ENCODE measurements at places on chromosomes 5 and 9. TPM values are rescaled to one million over a fixed set of nuclear protein-coding genes. Genes with fewer than 3 reads are reported as not detected.

DNA sequence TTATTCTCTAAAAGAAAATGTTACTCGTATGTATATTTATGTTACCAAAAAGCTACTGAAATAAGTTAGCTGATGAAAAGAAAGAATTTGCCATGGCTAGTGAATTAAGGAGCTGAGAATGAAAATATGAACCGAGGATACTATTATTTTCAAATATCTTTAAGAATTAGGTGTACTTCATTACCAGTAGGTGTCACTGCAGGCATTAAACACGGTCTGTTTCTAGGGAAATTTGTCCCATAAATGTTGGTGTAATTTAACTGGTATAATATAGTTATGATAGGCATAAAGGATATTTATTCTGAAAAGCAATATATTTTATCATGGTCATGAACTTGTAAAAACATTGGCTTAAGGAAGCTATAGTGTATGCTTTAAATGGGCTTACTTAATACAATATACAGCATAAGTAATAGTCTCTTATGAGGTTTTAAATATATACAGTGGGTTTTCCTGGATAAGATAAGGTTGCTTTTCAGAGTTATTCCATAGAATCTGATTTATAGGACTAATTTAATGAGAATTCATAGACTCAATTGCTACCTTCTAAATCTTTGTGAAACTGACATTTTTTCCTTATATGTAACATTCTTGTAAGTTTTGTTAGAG, 72.4 kb upstream of the MPDZ start:
- no peak for DNase-seq

GRCh38 chr5:124130816-124131215, 615.6 kb downstream of the ZNF608 start:
- no peak for DNase-seq

The EMB gene
- total RNA-seq: 7.3 TPM

The CDH9 gene
- not detected for total RNA-seq

DNA sequence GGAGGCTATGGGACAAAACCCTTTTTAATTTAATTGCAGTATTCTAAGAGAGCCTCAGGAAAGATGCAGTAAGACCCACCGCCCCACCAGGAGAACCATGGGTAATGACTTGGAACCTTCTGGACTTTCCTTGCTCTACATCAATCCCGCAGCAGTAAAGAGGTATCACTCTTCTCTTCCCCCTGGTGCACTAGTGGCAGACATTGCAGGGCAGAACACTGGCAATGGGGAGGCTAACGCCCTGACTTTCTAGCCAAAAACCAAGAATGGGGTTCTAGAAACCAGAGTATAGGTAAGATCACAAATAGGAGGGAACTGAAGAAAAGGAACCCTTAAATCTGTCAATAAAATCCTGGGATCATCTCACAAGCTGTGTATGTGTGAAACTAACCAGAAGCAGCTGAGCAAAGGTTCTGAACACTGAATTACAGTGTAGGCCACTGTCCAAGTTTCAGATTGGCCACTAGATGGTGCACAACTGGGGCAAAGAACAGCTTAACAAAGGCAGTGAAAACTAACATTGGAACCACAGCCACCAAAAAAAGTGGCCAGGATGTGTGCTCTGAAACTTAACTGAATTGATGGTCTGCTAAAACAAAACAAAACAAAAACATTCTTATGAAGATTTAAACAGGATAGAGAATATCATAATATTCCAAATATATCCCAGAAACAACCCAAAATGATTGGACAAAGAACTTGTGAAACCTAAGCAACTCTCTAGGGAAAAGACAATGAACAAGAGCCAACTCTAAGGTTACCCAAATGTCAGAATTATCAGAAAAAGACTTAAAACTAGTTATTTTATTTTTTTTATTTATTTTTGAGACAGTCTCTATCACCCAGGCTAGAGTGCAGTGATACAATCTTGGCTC, 6.6 kb upstream of the FAM151B start:
- DNase-seq: no peak

The SMIM33 gene
- not detected for total RNA-seq

DNA sequence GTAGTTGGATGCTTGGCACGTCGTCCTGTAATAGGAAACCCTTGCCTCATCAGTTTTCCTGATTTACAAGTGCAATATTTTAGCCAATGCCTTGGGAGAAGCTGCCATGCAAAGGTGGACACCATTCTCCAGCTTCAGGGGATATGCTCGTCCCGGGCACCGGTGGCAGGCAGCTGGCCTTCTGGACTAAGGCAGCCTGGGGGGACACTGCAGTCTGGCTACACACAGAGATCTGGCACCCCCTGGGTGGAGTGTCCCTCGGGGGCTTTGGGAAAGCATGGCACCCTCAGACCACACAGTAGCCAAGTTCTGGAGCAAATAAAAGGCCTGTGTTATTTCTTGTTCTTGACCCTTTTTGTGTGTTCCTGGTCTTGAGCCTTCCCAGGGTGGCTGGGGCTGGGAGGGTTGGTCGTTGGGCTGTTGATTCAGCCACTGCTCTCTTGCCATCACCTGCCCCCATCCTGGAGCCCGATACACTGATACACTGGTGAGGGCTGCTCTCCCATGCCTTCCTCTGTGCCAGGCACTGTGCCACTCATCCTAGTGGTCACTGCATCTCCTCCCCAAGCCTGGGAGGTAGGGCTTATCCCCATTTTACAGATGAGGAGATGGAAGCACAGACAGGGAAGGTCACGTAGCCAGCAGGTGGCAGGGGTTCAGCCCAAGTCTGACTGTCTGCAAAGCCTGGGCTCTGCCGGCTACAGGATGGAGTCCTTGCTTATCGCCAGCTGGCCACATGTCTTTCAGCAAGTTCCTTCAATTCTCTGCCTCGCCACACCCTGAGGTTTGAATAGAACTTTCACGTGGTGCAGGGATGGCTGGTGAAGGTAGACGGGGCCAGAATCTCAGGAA, 134.1 kb downstream of the RGS3 start:
- no peak for DNase-seq

DNA sequence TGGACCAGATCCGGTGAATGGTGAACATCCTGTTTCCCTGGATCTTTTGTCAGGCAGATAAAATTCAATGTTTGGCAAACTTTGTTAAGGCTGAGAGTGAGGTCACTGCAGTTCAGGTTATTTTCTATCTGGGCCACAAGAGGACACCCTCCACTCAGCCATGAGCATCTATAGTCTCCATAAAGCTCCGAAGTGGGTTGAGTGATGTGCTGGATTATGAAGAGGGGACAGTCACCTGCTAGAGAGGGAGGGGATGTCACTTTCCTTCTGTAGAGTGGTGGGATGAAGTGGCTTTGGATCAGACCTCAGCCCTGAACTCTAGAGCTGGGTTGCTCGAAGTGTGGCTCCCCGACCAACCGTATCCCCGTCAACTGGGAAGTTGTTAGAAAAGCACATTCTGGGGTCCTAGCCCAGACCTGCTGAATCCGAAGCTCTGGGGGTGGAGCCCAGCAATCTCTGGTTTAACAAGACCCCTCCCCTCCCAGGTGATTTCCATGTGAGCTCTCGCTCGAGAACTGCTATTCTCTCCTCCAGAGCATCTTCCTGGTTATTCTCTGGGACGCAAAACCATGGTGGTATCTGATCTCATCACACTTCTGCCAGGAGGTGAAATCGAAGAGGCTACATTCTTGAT, 31.8 kb upstream of the FGF1 start:
- no peak for DNase-seq

- no peak for DNase-seq
Measured at GRCh38 chr5:74870299-74871067, 4.3 kb upstream of the FAM169A start.

GRCh38 chr9:120931231-120932085, 4.9 kb upstream of the TRAF1 start:
- no peak for DNase-seq

The ZNF483 gene
- total RNA-seq: 6.9 TPM

- no peak for DNase-seq
Measured at GRCh38 chr9:113652355-113653152, 189.0 kb downstream of the RGS3 start.

The ARHGEF28 gene
- 1.0 TPM for total RNA-seq

The ZBED3 gene
- 3.9 TPM for total RNA-seq

GRCh38 chr9:81032831-81033230, 656.5 kb downstream of the TLE1 start:
- DNase-seq: no peak

GRCh38 chr5:3006526-3006925, 255.0 kb upstream of the IRX2 start:
- DNase-seq: peak; percentile 50

GRCh38 chr5:138903130-138903775, 28.1 kb upstream of the LRRTM2 start:
- no peak for DNase-seq

GRCh38 chr5:92371889-92372235, 988.7 kb upstream of the ARRDC3 start:
- no peak for DNase-seq

DNA sequence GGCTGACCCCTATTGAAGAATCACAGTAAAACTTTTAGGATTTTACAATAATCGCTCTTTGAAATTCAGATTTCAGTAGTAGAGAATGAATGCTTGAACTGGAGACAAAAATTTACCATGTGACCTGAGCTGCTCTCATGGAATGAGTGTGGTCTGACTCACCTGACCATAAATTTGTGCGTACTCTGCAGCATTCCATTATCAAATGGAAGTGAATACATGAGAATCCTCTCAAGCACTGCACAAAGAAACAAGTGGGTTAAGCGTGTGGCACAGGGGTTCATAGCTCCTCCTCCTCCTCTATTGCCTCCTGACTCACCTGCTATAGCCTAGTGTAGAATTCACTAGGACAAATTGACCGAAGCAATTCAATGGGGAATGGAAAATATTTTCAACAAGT, 269.8 kb upstream of the CDH9 start:
- DNase-seq: no peak

Data from right atrium auricular region (tissue), 2 donors.